ENCODE measurements at places on chromosomes 7 and 10.
A peak's percentile ranks its signal among the peaks of the same experiment; 100 is the strongest.

DNA sequence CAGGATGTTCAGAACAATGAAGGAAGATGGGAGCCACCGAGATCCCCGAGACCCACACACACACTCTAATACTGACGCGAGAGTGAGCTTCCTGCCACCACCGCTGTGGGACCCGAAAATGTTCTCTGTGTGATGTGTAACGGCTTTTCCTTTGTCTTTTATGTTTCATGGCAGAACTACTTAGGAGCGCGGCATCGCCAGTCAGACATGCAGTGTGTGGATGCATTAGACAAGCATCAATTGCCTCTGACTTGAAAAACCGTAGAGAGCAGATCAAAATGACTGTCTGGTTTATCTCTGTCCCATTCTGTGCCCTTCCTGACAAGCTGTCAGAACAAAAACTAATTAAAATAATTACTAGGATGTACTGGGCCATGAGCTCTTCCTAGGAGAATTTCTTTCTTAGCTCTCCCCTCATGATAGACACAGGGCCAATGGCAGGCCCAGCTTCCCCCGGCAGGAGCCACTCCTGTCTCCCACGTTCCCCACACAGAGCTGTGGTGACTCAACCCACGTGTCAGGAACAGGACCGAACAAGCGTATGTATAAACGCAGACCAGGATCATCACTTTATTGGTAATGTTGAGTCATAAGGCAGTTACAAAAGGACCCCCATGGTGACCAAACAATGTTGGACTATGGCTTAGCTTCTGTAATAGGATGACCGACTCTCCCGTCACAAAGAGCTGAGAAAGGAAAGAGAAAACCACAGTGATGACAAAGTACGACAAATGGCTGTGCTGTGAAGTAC is 705.0 kb downstream of the PARD3 start:
- no peak for DNase-seq

DNA sequence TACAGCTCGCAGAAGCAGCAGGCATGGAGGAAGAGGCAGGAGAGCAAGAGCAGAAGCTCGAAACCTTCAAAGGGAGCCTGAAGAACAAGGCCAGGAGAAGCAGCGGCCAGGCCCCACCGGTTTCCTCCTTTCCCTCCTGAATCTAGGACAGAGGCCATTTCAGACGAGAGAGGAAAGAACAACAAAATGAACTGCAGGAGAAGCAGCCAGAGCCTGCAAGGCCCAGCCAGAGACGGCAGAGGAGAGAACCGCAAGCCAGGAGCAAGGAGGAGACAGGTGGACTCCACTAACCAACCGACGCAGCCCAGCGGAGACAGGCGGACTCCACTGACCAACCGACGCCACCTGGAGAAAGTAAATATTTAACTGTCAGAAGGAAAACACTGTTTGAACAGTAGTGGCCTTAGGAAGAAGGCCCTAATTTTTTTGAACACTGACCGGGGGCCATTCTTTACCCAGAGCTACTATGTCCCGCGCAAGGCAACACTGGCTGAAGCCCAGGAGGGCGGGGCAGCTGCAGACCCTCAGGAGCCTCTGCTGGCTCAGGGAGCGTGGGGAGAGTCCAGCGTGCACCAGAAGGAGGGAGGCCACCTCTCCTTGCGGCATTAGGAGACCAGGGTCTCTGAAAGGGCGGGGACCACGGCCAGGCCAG is 559.2 kb downstream of the PTPRN2 start:
- DNase-seq, result no peak

- no peak for DNase-seq
These were observed 34.0 kb downstream of the HSPA12A start for GRCh38 chr10:116708391-116708821.

GRCh38 chr7:96203786-96204185 is 118.1 kb downstream of the SLC25A13 start:
- no peak for DNase-seq

DNA sequence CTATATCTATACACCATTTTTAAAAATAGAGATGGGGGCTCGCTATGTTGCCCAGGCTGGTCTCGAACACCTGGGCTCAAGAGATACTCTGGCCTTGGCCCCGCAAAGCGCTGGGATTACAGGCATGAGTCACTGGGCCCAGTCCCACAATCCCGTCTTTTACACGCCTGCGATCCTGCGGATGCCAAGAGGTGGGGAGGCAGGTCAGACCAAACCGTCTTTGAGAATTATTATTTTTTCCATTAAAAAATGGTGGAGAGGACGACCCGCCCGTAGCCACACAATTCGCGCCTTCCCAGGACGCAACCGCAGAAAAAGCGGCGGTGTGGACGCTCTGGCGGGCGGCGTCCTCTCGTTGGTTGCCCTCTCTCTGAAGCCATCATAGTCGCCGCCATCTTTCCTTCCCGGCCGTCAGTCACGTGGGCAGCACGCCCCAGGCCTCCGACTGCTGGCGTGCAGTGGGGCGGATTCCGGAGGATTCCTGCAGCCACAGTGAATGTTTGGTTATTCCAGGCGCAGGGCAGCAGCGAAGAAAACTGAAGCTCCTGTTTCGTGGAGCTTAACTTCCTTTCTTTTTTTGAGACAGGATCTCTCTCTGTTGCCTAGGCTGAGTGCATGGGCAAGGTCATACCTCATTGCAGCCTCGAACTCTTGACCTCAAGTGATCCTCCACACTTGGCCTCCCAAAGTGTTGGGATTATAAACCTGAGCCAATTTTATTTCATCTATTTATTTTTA is 9.9 kb upstream of the EPHB4 start:
- peak; percentile 94 for DNase-seq

DNA sequence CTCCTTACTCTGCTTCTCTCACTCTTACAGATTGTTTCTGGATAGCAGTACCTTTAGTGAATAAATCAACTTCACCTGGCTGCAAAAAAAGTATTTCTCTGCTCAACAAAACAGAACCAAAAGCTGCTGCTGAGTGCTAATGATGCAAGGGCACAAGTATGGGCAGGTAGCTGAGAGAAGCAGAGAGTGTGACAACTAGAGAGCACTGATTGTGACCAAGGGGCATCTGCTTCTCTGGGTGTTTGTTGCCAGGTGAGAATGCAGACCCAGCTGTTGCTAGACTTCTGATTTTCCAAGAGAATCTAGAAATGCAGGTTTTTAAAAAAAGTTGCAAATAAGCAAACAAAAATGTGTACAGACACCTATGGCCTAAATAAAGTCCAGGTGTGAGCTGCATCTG is 25.3 kb upstream of the PPIF start:
- DNase-seq, result no peak

- DNase-seq, result no peak
These were observed 2.8 kb downstream of the SPRN start for GRCh38 chr10:133421336-133422222.

DNA sequence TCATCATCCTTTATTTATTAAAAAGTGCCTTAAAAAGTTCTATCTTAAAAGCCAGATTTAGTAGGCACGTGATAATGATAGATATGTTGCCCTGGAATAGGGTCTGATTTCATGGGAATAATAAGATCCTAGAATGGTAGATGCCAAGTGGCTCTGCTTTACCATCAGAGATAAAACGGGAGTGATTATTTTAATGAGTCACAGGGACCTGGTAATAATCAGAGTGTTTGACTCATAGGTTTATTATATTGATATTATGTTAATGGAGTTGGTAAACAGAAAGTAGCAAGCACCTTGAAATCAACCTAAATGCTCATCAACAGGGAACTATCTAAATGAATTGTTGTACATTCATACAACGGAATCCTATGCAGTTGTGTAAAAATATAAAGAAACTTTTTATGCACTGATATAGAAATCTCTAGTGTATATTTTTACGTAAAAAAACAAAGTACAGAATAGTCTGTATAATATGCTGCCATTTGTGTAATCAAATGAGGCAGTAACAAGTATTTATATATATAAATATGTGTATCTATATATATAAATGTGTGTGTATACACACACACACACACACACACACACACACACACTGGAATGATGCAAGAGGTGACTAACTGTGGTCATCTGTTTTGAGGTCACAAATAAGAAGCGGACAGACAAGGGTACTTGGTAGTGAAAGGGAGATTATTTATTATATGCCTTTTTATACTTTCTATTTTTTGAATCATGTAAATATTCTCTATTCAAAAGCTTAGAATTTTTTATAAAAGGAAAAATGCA is 78.6 kb upstream of the DYNC1I1 start:
- no peak for DNase-seq

DNA sequence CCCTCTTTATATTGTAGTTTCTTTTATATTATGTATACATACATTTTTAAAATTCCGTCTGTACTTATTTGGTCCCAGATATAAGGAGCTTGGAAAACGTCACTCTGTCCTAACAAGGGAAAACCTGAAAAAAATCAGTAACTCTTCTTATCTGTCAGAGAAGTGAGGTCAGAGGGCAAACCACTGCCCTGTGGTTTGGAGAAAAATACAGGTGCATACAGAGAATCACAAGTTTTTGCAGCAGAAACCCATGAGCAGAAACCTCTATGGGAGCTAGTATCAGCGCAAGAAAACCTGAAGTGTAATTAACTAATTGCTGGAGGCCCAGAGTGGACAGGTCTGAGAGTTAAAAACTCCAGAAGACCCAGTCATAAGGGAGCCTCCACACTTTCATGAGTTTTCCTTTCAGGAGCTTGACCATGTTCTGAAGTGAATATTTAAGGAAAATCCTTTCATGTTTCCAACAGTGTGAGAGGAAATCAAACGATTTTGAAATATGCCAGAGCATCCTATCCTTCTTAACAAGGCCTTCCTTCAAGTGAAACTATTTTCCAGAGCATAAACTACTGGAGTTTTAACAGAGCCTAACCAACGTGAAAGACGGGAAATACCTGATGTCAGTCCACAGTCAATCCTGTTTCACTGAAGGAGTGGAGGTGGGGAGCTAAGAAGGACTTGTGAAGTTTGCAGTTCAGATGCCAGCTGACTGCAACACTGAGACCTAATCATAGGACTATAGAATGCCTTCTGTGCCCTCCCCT is 290.8 kb upstream of the BMPER start:
- no peak for DNase-seq

GRCh38 chr10:97713339-97713825 is at the start of gene MARVELD1:
Gene MARVELD1 (plus strand): TSS chr10:97713730. CDS start chr10:97713877, 147 bp downstream.
- DNase-seq, result peak; percentile 72

DNA sequence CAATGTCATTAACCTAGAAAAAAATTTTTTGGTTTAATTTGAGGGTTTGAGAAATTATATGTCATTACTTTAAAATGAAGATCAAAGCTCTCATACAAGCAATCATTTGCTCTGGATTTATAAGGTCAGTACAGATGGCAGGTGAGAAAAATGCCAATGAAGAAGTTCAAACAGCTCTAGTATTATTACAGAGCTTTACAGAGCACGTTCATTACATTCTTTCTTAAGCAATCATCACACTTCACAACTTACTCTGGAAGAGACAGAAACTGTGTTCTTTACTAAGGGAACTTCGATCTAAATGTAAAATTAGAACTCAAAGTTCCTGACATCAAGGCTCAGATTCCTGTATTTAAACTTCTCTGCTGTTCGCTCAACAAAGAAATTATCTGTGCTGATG is 153.4 kb downstream of the ATE1 start:
- DNase-seq, result no peak

DNA sequence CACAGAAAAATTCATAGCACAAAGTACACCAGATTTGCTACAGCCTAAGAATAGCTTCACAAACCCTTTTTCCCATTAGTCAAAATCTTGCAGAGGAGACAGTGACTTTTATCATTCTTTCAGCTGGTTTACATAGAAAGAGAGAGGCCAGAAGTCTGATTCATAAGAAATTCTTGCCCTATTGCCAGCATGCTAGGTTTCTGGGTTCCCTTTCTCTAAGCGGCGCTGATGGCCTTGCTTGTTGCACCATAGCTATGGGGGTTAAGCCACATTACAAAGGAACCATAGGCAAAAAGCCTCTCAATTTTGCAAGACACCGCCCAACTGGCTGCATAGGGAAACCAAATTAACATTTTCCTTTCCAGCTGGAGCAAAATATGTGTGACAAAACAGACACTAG is 87.4 kb downstream of the ZNF467 start:
- DNase-seq, result no peak

- DNase-seq, result no peak
These were observed 177.9 kb downstream of the RPS24 start for GRCh38 chr10:78211561-78212051.

GRCh38 chr10:103193820-103194529 is 903 bp upstream of the NT5C2 start:
- DNase-seq, result no peak

- no peak for DNase-seq
These were observed 115.1 kb upstream of the AGK start for GRCh38 chr7:141436139-141436538.

GRCh38 chr10:132433671-132434340 is 36.8 kb downstream of the PWWP2B start:
- DNase-seq, result no peak

GRCh38 chr7:142091961-142092360 is 19.6 kb upstream of the MGAM2 start:
- no peak for DNase-seq

All from foreskin melanocyte (primary cell).